ENCODE measurements at places on chromosomes 6 and 20.
A peak's percentile ranks its signal among the peaks of the same experiment; 100 is the strongest.

DNA sequence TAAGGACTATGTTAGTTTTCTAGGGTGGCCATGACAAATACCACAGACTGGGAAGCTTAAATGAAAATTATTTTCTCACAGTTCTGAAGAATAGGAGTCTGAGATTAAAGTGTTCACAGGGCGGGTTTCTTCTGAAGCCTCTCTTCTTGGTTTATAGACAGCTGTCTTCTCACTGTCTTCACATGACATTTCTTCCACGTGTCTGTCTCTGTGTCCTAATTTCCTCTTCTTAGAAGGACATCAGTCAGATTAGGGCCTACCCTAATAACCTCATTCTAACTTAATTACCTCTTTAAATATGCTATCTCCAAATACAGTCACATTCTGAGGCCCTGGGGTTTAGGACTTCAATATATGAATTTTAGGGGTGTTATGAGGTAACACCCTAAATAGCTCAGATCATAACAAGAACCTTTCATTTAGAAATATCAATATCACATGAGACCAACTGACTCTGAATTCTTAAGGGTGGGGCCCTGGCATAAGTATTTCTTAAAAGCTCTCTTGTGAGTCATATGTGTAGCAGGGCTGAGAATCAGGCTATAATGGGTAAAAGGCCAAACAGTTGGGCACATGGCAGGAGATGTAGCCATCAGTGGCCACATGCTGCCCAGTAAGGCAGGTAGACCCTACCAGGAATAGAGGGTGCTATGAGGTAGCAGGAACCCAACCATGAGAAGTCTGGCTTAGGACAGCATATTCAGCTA is 62.0 kb upstream of the TENT5A start:
- DNase-seq: no peak

DNA sequence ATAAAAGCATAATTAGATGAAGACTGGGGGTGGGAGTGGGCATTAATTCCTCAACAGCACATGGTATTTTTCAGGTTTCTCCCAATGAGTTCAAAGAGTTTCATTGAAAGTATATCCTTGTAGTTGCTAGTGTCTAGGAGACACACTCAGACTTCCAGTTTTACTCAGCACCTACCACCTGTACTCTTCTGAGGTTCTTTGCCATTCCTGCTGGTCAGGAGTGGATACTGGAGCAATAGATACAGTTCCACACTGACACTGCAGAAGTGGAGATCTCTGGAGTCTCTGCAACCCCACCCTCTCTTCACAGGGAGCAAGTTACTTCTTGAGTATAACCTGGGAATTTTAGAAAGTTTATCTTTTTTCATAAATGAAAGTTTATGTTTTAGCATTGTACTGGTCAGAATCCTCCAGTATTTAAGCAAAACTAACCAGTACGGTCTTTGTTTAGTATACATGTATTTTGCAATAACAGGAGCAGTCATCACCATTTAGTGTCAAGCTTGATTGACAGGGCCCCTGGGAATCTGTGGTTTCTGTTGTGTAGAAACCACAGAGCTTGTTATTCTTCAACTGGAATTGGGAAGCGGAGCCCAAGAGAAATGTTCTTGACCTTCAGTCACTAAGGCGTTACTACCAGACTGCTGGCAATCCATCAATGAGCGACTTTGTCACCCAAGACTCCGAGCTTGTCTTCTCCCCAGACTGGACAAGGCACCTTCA is 148.1 kb downstream of the ZDHHC14 start:
- DNase-seq: no peak

- DNase-seq: no peak
Observed at GRCh38 chr6:35727231-35727934, 9.4 kb upstream of the ARMC12 start.

GRCh38 chr6:118292558-118292957 is 255.5 kb upstream of the PLN start:
- no peak for DNase-seq

- no peak for DNase-seq
Observed at GRCh38 chr20:50303573-50304500, 113.2 kb downstream of the CEBPB start.

GRCh38 chr6:16358531-16359138 is 120.2 kb downstream of the GMPR start:
- no peak for DNase-seq

- no peak for DNase-seq
Observed at GRCh38 chr6:28643017-28643740, 117.5 kb downstream of the GPX5 start.

DNA sequence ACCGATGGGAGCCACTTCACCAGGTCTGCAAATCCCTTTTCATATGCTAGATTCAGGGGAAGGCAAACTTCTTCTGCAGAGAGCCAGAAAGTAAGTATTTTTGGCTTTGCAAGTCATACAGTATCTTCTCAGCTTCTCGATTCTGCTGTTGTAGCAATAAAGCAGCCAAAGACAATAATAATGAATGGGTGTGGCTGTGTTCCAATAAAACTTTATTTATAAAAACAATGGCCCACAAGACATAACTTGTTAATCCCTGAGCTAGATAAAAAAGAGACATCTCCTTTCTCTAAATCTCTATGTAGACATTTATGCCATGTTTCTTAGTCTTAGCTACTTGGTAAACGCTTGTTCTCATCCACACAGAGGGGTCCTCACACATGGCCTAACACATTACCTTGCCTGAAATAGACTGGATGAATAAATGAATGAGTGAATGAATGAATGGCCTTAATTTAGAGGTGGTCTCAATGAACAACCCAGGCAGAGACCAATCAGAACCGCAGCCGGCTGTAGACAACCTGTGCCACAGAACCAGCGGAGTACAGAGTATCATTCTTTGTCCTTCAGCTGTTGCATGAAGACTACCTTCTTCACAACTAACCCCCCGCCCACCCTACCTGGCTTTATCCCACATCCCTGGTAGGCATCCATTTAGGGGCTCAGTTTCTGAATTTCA is 13.5 kb upstream of the PREX1 start:
- DNase-seq: no peak

DNA sequence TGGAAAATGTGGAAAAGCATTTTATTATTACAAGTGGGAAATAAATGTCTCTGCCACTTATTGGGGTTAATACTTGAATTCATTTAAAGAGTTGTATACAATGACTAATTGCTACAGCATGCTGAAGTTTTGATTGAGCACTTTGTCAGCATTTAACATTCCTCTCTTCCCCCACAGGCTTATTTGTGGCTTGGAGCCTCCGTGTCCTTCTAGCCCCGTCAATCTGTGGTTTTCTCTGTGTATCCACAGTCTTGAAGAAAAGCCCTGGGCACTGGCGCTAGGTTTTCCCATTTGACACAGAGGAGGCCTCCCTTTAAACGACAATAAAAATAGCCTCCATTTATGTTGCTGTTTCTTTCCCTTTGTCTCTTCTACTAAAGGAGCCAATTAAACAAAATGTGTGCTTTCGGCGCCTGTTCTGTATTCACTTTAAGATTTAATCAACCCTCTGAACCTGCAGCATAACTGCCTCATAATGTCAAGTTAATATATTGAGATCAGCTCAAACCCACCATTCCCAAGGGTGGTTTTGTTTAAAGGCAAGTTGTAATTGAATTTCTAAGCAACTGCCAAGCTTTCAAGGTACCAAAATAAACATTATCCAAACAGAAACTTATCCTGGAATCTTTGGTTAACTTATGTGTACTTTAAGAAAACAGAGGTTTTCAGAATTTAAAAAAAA is 326.6 kb upstream of the RNF24 start:
- DNase-seq: no peak

GRCh38 chr6:81766482-81767069 is 14.1 kb upstream of the TENT5A start:
- DNase-seq: no peak

DNA sequence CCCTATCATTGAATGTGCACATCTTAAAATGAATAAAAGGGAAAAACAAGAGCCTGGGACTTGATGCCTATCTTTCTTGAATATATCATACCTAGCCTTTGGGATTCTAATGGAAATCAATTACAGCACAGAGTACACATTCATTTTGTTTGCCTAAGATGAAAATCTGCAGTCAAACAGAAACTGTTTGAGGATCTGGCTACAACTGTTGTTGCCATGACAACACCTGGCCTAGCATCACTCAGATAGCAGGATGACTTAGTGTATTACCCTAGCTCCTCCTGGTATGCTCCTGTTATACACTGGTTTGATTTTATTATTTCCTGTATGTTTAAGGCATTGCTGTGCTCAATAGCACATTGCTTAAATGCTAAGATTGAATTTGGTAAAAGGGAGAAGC is 71.5 kb upstream of the LAMP5 start:
- no peak for DNase-seq

GRCh38 chr6:92790381-92790780 is 629.0 kb downstream of the EPHA7 start:
- no peak for DNase-seq

- DNase-seq: no peak
Observed at GRCh38 chr6:97129106-97129505, 153.9 kb downstream of the MMS22L start.

DNA sequence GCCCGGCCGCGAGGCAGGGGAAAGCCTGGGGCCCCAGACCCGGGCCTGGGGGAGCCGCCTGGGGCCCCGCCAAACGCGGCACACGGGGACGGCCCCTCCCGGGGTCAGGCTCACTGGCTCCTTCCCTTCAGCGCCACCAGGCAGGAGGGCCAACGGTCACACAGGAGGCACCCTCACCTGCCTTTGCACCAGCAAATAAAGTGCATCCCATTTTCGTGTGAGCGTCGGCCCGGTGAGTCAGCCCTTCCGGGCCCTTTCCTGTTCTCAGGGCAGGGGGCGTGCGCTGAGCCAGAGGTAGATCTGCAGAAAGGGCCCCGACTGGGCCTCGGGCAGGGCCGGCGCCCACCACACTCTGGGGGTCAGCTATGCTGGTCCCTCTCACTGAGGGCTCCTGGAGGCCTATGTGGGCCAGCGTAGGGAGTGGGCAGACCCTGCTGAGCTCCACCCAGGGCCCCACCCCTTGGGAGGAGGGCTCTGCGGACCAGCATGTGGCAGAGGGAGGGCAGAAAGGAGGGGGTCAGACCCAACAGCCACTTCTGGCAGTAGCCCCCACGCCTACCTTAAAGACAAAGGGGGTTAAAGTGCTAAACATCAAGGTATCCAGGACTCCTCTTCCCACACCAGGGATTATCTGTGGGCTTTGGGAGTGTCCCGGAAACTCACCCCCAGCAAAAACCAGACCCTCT is 931 bp upstream of the UCKL1 start:
- DNase-seq: no peak

GRCh38 chr6:1306133-1306532 is 5.8 kb upstream of the FOXQ1 start:
- no peak for DNase-seq

- DNase-seq: no peak
Observed at GRCh38 chr6:137910843-137911456, 43.9 kb downstream of the TNFAIP3 start.

GRCh38 chr6:129748212-129748900 is 38.4 kb upstream of the ARHGAP18 start:
- DNase-seq: peak; percentile 7

DNA sequence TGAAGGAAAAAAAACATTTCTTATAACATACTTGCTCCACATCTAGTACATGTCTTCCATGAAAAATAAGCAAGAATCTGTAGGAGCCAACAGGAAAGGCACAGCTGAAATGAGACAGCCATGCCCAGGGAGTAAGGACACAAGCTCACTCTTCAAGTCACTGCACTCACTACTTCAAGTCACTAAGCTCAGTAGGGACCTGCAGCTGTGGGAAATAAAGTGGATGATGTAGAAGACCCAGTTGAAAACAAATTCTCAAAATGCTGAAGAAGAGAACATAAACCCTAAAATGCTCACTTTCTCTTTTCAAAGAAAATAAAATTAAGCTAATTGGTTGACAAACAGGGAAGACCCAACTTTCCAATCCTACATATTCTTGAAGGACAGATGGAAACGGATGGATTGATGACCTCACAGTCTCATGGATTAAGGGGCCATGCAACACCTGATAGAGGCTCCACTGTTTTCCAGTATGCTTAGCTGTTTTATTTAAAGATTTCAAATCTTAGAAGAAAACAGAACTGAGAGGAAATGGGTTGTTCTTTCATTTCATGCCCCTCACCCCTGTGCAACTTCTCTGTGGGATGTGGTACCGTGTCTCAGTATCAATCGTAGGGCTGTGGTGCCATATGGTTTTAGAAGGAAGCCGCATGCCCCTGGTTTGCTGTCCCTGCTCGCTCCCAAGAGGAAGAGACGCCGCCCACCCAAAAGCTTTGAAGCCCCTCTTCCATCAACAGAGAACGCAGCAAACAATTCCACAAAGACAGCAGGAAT is 133.3 kb downstream of the WDR27 start:
- DNase-seq: no peak

DNA sequence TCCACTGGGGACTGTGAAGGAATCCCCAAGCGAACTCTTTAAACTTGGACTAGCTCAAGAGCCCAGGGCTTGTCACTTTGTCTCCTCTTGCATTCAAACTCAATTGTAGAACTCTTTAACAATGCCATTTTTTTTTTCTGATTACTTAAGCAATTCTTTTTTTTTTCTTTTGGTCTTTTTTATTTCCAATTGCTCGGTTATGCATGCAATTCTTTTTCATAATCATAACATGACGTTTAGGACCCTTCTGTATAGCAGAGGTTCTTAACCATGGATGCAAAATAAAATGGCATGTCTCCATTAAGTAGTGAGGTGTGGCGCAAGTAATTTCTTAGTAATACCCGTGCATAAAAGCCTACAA is 466 bp upstream of the BFSP1 start:
- DNase-seq: no peak

DNA sequence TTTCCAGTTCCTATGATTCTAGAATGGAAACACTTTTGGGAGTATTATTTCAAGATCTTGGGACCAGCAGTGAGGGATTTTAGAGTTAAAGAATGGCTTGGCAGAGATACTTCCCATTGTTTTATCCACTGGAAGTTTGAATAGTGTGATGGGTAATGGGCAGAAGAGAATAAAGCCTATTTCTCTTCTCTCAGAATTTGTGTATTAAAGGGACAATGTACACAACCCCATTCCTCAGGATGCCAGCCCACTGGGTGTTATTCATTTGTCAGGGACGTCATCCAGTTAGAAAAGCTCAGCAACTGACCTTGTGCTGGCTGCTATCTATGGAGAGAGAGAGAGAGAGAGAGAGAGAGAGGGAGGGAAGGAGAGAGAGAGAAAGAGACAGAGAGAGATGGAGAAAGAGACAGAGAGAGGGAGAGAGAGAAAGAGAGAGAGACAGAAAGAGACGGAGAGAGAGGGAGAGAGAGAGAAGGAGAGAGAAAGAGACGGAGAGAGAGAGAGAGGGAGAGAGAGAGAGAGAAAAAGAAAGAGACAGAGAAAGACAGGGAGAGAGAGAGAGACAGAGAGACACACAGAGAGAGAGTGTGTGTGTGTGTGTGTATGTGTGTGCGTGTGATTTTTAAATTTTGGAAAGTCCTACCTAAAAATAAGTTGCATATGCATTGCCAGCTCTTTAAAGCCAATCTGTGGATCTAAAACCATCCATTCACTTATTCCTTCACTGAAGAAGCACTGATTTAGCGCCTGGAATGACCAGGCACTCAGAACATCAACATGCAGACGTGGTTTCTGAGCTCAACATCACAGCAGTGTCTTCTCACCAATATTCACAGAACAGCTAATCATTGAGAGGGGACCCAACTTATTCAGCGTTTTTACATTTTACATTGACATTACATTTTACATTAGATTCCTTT is 388.8 kb downstream of the THBS2 start:
- no peak for DNase-seq

All from naive thymus-derived CD8-positive, alpha-beta T cell (primary cell).